Suppressor macrophage treated with lipopolysaccharide for 1 hour (primary cell): ENCODE measurements at places on chromosomes 7 and 10.

DNA sequence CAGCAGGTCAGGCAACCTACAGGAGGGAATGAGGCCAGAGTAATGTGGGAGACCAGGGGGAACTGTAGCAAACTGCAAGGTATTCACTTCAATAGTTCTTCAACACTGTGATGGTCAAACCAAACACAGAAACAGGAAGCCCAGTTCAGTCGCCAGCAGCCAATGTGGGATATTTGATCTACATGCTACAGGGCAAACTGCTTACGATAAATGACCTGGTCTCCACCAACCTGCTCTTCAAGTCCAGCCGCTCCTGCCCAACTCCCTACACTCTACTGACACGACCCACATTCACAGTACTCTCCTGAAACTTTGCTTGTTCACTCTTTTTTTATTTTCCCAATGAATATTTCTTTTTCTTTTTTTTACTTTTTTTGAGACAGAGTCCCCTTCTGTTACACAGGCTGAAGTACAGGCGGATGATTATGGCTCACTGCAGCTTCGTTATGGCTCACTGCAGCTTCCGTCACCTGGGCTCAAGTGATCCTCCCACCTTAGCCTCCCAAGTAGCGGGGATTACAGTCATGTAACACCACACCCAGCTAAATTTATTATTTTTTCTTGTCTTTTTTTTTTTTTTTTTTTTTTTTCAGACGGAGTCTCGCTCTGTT lies 42.1 kb downstream of the MDH2 start:
- no peak for DNase-seq

GRCh38 chr10:126670056-126670894 lies at the start of gene C10orf90:
Gene C10orf90 (minus strand): TSS chr10:126670693. CDS start chr10:126670480, 213 bp downstream.
- no peak for DNase-seq

- DNase-seq, result no peak
Observed at GRCh38 chr7:46606761-46607160, 685.7 kb upstream of the IGFBP3 start.

GRCh38 chr7:32298408-32299132 lies 191.6 kb downstream of the LSM5 start:
- DNase-seq, result peak; percentile 13

- no peak for DNase-seq
Observed at GRCh38 chr7:158520825-158521224, 66.8 kb downstream of the PTPRN2 start.

DNA sequence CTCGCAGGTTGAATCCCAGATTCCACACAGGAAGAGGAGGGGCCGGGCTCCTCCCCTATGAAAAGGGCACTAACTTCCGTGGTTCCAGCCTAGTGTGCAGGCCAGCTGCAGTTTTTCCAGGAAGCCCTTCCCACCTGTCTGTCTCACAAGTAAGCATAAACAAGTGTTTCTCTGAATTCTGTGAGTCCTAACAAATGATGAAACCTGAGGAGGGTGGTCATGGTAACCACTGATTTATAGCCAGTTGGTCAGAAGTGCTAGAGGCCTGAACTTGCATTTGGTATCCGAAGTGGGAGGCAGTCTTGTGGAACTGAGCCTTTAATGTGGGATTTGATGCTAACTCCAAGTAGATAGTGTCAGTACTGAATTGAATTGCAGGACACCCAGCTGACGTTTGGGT lies 54.7 kb upstream of the STEAP4 start:
- DNase-seq, result no peak

DNA sequence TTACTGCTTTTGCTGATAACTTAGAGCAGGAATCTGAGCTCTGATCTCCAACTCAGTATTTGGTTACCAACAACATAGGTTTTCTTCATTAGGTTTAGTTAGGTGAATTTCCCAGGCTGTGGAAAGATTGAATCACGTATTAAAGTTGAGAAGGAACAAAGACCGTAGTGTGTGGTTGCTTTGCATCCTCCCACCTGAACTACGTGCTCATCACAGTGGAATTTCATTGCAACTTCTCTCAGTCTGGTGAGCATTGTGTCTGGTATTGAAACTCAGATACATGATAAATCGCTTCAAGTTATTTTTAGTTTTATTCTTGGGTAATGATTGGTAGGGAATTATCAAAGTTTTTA lies 139.4 kb upstream of the AKR1E2 start:
- no peak for DNase-seq

DNA sequence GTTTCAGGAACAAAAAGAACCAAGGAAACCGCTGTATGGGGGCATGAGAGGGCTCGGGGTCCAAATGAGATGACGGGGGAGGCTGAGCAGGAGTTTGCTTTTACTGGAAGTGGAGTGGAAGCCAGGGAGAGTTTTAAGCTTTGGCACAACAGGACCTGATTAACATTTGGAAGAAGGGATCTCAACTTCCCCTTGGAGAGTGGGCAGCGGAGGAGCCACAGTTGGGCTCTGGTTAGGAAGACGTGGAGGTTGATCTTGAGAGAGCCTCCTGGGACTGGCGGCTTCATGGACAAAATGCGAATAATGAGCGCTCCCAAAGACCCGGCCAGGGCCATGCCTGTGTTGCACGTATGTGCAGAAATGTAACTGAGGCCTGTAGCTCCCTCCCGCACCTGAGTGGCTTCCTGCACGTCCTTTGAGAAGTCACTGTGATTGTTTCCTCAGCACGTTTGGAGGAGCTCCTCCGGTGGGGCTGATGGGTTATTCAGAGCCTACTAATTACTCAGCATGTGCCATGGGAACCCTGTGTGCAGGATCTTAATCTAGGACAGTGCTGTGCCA lies 595.3 kb upstream of the MGMT start:
- DNase-seq, result no peak

DNA sequence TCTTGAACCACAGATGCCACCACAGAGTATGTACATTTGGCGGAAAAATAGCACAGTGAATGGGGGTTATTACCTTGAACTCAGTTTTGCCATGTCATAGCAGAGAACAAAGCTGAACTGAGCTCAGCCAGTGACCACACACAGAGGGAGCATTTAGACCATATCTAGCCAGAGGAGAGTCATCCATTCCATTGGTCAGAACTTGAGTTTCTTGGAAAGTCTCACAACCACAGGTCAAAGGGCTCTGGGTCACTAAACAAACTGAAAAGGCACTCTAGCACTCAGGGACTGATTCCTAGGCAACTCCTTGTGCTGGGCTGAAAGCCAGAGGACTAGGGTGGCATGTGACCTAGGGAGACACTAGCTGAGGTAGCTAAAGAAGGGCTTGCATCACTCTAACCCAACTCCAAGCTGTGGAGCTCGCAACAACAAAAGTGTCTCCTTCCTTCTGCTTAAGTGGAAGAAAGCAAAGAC lies 239.7 kb upstream of the SEMA3D start:
- DNase-seq, result no peak

GRCh38 chr7:47748041-47748440 lies 166.1 kb upstream of the TNS3 start:
- no peak for DNase-seq

- DNase-seq, result no peak
Observed at GRCh38 chr7:110568932-110569331, 522.0 kb upstream of the LRRN3 start.

DNA sequence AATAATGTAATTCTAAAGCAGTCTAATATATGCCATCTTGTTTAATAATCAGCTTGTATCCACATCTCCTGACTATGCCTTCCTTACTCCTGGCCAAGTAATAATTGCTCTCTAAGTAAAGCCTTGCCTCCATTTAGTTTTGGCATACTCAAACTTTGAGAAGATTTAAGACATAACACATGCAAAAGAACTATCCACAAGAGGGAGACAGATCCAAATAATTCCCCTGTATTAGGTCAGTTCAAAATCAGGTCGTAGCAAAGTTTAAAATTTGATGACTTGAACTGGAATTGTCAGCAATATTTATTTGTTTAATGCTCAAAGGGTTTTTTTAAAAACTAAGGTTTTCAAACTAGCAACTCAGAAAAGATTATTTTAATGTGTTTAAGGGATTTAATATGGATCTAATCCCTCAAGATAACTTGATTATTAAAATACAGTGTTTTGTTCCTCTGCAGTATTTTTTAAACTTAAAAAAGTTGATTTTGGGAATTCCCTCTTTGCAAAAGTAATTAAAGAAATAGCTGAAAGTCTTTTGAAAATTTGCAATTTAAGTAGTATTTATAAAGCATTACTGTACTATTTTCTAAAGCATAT lies 95.3 kb downstream of the HDAC9 start:
- peak; percentile 44 for DNase-seq

DNA sequence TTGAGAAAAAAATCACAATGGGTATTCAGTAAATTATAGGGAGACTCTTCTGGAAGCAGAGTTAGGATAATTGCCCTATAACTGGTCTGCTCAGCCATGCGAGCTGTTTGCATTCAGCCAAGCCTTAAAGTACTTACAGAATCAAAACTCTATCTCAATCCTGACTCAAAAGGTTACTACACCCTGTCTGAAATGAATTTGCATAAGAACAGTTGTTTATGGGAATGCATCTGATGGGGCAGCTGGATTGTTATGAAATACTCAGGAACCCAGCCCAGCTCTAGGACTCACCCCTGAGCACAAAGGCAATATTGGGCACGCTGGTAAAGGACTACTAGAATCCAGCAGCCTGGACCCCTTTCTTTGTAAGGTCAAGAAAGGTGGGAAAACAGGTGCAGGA lies 38.8 kb downstream of the AKR1B15 start:
- DNase-seq, result no peak

- DNase-seq, result peak; percentile 56
Observed at GRCh38 chr10:624605-625332, 64.7 kb downstream of the DIP2C start.

GRCh38 chr7:135704074-135704473 lies 23.9 kb downstream of the SLC13A4 start:
- no peak for DNase-seq

DNA sequence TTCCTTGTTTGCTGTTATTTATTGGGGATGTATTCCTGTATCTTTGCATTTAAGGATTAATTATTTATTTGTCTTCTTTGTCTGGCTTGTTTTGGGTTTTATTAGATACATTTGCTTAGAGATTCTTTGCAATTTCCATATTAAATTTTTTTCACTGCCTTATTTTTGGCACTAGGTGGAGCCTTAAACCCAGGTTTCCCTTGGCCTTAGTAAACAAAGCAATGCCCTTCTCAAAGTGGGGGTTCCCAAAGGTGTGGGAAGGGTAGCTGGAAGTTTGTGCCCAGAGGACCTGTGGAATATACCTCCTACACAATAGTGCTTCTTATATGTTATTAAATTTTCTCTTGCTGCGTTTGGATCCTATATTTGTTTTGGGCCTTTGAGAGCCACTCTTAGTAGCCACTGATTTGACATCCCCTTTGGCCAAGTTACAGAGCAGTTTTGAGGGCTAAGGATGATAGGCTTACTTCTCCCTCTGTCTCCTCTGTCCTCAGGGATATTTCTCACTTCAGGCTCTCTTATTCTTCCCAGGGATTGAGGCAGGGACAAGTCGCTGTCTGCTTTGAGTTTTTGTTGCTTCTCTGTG lies 162.3 kb downstream of the ITGB1 start:
- DNase-seq, result peak; percentile 50

DNA sequence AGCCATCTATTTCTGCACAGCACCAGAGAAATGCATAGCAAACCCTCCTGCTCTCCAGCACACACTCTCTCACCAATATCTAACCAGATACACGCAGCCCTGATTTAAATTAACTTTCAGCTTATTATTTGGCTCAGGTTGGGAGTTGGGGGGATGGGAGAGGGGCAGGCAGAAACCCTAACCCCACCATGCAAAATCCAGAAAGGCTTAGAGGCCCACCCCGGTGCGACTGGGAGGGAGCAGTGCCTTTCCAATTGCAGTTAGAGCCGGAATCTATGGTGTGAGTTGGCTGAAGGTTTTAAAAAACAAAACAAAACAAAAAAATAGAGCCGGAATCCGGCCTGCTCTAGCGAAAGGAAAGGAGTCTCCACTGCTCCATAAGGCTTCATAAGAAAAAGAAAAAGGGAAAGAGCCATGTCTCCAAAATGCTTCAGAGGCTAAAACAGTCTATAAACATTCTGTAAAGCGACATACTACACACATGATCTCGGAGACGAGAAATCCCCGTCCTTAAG lies 2.9 kb downstream of the IGF2BP3 start:
- DNase-seq, result no peak

- peak; percentile 100 for DNase-seq
Observed at GRCh38 chr10:68901105-68901927, at the start of gene DDX50. Gene DDX50 (plus strand): TSS chr10:68901315. CDS start chr10:68901385, 70 bp downstream.

DNA sequence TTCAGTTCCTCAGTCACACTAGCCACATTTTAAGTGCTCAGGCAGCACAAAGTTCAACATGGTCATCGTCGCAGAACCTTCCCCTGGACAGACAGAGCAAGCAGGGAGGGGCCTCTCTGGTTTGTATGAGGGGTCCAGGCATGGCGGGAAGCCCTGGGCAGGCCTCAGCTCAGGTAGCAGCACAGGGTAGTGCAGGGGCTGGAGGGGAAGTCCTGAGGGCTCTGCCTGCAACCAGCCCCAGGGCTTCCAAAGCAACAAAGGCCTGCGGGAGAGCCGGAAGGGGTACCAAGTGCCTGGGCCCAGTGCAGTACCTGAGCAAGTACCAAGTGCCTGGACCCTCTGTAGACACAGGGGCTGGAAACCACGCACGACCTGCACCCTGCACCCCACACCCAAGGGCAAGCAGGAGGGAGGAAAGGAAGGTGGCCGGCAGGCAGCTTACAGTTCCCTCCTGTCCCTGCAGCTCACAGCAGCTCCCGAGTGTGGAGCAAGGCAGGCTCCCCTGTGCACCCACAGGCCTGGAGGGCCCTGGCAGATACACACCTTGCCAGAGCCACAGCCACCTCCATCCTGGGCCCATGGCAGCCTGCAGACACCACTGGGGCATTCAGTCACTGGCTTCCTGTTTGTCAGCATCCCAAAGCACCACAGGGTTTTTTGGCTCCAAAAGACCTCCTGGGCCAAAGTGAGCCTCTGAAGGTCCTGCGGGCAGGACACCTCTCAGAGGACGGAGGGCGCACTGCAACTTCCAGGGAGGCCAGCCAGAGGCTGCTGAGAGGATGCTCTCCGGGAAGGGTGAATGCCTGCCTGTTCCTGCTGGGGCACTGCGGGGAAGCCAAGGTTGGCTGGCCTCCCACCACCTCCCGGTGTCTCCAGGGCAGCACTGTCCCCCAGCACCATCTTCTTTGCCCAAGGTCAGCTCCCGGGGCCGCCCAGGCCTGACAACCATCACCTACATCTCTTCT lies 6.5 kb upstream of the RET start:
- no peak for DNase-seq

- DNase-seq, result no peak
Observed at GRCh38 chr7:132708470-132708869, 132.2 kb upstream of the PLXNA4 start.
